ENCODE measurements at places on chromosomes 4 and X.

DNA sequence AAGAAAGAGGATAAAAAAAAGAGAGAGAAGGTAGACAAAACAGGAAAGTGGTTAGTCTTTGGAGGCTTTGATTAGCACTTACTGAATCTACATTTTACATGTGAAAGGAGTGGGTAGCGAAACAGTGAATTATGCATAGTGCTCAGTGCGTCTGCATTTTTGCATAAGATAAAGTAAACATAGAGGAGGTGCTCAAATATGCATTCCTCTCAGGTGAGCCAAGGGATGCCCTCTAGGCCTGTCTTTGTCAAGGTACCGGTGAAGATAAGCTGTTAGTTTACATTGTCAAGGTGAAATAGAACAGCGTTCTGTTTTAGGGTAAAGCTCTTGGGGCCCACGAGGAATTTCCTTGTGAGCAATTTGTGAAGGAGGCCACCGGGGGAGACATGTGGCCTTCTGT, 260.6 kb downstream of the TRIML1 start:
- no peak for DNase-seq

- DNase-seq, result no peak
These were observed 21.2 kb downstream of the DOK7 start for GRCh38 chr4:3484057-3484973.

- no peak for DNase-seq
These were observed 52.4 kb upstream of the TBC1D14 start for GRCh38 chr4:6857009-6857882.

DNA sequence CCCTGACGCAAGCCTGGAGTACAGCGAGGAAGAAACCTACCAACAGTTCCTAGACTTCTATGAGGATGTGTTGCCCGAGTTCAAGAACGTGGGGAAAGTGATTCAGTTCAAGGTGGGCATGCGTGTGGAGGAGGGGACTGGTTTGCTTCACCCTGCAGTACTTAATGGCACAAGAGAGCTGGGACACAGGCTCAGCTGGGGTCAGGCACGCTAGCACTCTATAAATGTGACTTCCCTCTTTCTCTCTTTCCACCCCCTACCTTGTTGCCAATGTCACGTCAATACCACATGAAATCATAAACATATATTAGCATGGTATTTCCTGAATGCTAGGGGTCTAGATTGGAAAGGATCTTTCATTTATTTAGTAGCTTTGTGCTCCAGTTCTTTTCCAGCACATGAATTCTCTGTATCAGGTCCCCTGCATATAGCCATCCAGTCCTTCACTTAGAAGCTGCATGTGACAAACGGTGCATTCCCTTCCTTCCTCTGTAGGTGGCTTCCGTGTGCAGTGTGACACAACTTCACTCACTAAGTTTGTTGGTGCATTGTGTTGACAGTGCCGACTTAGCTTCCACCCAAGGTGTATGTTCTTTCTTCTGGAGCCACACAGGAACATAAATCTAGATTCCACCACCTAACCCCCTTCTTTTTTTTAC, 25.6 kb downstream of the ZRSR2 start:
- DNase-seq, result no peak

DNA sequence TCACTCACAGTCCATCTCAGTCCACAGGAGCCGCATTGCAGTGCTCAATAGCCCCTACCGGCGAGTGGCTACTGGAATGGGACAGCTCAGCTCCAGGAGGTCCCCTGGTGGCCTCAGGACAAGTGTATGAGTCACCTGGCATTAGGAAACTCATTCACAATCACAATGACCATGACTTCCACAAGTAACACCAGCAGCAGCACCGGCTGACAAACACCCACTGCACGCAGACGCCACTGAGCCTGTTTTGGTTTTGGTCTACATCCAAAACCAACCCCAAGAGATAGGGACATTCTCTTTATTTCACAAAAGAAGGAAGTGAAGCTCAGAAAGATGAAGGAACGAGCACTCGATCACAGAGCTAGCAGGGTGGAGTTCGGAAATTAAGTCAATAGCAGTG, 8.1 kb downstream of the JAKMIP1 start:
- no peak for DNase-seq

DNA sequence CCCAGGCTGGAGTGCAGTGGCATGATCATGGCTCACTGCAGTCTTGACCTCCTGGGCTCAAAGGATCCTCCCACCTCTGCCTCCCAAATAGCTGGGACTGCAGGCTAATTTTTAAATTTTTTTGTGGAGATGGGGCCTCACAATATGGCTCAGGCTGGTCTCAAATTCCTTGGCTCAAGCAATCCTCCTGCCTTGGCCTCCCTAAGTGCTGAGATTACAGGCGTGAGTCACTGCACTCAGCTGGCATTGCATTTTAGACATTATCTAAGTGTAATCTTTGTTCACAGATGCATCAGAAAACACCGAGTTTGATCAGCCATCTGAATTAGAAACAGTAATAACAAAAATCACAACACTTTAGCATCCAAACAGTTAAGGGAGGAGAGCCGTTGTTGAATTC, 53.4 kb upstream of the CBR4 start:
- DNase-seq, result no peak

DNA sequence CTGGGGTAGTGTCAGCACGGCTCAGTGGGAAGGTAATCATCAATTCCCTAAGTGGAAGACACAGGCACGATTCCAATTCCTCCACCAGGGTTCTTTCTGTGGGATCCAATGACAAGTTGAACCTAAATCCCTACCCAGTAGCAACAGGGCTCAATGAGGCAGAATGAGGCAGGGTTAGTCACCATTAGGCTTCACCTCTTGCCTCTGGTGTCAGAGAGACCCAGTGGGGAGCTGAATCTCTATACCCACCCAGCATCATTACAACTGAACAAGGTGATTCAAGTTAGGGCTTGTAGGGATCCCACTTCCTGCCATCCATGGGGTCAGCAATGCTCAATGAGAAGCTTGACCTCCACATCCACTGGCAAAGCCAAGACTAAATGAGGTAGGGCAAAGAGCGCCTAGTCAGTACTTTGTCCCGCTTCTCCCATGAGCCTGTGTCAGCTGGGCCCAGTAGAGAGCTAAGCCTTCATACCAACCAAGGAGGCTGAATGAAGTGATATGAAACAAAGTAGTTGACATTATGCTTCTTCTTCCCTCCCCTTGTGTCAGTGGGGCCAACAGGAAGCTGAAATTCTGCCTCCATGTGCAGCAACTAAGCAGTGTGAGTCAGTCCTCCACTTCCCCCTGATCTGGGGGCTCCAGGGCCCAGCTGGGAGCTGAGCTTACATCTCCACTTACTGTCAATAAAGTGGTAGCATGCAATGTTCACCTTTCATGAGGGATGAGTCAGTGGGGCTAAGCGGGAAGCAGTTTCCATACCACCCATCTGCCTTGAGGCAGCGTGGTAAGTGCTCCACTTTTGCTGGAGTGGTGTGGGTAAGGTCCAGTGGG, 36.4 kb upstream of the RBM41 start:
- no peak for DNase-seq

GRCh38 chrX:17876135-17876534, 15.0 kb upstream of the RAI2 start:
- no peak for DNase-seq

- no peak for DNase-seq
These were observed 40.2 kb upstream of the NDNF start for GRCh38 chr4:121112530-121112929.

- DNase-seq, result no peak
These were observed 331.1 kb upstream of the CPEB2 start for GRCh38 chr4:14671146-14671545.

DNA sequence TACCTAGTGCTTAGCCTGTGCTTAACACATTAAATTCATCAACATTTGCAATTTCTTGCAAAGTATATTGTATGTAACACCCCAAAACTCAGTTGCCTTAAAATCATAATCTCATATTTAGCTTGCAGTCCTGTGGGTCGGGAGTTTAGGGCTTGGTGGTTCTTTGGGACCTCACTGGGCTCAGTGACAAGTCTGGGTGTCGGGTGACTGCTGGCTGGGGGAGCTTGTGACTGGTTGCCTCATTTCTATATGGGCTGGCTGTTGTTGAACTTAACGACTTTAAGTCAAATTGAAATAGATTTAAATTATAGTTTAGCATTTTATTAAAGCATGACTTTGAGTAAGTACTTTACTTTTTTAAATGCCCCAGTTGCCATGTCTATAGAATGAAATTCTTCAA, 401.4 kb upstream of the NR3C2 start:
- DNase-seq, result no peak

DNA sequence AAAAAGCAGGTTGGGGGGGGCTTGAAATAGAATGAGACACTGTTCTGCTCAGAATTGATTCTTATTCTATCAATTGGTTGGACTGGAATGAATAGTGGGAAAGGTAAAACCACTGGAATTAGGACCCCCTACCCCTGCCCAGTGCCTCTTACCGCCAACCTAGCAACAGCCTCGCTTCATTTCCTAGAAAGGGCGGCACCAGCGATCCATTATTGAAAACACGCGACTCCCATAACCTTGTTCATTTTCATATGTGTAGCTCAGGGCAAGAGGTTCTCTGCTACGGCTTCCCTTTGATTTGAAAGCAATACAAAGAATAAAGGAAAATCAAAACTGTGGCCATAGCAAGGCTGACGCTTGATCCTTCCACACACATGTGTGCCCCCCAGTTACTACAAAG, 33.7 kb downstream of the IDS start:
- no peak for DNase-seq

GRCh38 chrX:20252381-20253231, 14.1 kb downstream of the RPS6KA3 start:
- DNase-seq, result no peak

DNA sequence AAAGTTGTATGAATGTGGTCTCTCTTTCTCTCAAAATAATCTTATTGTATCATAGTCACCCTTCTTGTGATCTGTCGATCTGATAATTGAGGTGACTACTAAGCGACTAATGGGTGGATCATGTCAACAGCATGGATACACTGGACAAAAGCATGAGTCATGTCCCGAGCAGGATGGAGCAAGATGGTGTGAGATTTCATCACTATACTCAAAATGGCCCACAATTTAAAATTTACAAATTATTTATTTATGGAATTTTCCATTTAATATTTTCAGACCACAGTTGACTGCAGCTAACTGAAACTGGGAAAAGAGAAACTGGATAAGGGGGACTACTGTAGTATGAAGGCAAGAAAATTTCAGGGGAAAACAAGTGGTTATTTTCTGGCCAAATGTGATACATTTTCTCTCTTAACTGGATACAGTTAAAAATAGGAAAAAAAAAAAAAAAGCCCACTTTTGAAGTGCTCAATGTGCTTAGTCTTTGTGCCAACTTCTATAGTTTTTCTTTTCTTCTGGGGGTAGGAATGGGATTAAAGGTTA, 25.3 kb downstream of the FAM241A start:
- no peak for DNase-seq

GRCh38 chr4:36734334-36734733, 452.9 kb downstream of the DTHD1 start:
- no peak for DNase-seq

DNA sequence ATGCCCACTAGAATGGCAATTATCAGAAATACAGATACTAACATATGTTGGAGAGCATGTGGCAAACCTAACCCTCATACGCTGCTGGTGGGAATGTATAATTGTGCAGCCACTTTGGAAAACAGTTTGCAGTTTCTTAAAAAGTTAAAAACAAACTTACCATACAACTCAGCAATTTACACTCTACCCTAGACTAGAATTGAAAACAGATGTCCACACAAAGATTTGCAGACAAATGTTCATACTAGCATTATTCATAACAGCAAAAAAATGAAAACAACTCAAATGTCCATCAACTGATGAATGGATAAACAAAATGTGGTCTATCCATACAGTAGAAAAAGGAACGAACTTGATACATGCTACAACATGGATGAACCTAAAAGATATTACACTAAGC, 64.4 kb downstream of the SLC9A7 start:
- no peak for DNase-seq

- DNase-seq, result no peak
These were observed 254.9 kb upstream of the GATB start for GRCh38 chr4:152015597-152016302.

DNA sequence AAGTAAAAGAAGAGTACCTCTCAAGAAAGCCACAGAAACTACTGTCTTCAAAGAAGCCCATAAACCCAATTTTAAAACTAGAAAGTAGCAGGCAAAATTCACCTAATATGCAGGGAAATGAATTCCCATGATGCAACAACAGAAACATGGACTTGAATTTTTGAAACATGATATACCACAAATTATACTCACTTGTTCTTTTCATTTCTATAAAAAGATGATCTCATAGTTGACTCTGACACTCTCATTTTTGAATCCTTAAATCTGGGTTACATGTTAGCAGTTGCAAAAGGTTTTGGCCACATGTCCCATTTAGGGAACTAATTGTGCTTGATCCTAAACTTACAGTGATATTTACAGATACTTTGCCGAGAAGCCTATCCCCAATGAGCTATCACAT, 1130.8 kb downstream of the FAT4 start:
- DNase-seq, result no peak

DNA sequence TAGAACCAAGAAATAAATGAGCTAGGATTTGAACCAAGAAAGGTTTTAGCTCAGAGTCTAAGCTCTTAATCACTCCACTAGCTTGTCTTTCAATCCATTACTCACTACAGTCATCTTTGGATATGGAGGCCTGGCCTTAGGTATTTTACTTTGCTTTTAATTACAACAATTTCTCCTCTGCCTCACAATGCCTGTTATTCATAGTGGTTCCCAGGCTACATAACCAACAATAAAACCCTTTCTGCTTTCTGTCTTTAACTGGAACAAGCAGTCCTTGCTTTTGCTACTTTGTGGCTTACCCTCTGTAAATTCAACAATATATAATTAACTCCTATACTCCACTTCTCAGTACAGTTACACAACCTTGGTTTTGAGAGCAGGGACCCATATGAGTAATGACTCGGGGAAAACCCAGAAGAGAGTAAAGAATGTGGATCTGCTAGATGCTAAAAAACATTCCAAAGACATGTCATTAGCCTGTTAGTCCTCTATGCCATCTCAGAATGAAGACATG, 94.7 kb upstream of the NAP1L5 start:
- no peak for DNase-seq

GRCh38 chr4:108350332-108350731, 181.6 kb upstream of the LEF1 start:
- no peak for DNase-seq

DNA sequence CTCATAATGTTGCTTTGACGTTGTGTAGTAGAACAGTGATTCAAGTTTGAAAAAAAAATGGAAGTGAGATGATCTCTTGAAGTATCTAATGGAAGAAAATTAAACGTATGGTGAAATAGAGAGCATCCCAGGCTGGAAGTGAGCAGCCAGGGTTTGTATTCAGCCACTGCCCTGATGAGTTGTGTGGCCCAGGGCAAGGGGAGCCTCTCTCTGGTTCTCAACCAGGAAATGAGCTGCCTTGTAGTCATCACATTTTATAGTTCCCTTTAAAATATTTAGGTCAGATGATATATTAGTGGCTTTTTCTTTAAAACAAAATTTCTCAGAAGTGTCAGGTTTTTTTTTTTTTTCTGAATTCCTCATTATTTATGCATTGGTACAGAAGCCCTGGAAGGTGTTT, 150.3 kb downstream of the GPAT3 start:
- DNase-seq, result no peak

- no peak for DNase-seq
These were observed 53.5 kb downstream of the SMAD1 start for GRCh38 chr4:145535202-145535601.
